ACHN (cell line): ENCODE measurements at places on chromosomes 2 and 18.

DNA sequence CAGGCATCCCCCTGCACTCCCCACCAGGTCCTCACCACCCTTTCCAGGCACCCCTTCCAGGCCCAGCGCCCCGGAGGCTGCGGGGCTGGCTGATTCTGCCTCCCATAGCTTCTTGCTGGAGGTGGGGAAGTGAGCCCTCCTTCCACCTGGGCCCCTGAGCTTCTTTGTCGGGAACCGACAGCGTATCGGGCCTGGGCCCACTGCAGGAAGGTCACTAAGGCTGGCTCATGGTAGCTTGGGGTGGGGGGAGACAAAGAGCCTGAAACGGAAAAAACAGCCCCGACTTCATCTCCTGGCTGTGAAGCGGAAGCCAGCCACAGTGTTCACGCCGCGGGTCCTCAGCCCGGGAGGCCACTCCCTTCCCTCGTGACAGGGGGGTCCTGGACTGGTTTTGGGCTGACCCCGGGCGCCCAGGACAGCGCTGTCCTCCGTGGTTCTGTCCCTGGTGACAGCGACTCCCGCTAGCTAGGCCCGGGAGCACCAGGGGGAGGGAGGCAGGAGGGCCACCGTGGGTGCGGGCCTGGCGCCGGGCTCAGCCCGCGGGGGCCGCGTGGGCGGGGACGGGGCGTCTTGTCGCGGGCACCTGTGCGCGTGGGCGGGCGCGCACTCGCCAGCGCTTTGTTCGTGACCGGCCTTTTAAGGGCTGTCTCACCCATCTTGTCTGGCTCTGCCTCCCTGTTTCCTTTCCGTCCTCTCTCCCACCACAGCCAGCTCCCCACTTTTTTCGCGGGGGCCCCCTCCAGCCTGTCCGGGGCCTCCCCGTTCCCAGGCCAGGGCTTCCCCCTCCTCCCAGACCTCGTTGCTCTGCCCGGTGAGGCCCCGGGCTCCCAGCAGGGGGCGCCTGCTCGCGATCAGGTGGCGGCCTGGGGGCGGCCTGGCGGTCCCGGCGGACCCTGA lies 64.9 kb downstream of the DNMT3A start:
- peak; percentile 55 for DNase-seq

DNA sequence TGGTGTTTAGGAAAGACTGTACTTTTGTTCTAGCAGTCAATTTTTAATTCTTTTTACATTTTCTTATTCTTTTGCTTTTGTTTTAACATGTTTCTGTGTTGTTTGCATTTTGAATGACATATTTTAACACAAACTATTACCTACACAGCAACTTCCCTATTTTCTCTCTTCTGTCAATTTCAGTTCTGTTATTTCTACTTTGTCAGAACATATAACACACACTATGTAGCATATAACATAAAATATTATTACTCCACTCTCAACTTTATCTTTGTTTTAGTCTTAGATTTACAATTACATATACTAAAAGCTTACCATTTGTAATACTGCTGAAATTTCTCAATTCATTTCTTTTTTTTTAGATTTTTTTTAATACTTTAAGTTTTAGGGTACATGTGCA lies 372.7 kb upstream of the VWC2L start:
- DNase-seq, result no peak

GRCh38 chr2:201208563-201209252 lies 25.8 kb downstream of the CASP10 start:
- DNase-seq, result no peak

DNA sequence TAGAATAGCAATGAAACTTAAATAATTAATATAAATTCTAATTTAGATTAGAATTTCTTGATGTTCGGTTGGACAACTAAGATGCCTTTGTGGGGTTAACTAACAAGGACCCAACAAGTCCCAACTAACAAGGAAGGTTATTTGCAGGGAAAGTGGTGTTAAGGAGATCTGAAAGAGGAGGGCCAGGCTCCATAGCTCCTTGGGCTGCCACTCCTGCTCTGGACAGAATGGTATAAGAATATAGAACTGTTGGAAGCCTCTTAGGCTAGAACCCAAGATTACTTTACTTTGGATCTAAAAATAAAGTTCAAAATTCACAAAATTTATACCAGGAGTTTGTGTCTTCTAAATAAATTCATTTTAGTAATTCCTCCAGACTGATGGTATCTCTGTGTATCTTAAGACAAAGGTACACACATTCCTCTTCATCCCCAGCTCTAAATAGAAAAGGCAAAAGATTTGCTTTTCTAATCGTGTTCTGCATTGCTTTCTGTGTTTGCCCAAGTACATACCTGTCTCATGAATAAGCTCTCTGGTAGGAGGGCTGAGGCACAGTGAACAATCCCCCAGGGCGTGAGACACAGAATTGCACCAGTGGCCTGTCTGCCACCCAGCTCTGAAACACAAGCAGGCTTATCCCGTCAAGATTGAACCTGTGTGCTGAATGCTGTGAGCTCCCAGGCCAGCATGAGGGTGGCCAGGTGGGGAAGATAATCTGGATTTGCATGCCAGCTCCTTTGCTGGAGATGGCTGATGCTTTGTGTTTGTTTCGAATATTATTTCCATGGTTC lies 176.0 kb downstream of the ACKR3 start:
- peak; percentile 76 for DNase-seq

DNA sequence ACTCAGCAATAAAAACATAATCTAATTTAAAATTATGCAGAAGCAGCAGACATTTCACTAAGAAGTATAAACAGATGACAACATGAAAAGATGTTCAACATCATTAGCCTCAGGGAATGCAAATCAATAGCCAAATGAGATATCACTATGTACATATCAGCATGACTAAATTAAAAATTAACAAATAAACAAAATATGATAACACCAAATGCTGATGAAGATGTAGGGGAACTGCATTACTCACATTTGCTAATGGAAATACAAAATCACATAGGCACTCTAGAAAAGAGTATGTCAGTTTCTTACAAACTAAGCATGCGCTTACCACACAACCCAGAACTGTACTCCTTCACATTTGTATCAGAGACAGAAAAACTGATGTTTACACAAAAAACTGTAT lies 487.2 kb upstream of the REG3G start:
- no peak for DNase-seq

DNA sequence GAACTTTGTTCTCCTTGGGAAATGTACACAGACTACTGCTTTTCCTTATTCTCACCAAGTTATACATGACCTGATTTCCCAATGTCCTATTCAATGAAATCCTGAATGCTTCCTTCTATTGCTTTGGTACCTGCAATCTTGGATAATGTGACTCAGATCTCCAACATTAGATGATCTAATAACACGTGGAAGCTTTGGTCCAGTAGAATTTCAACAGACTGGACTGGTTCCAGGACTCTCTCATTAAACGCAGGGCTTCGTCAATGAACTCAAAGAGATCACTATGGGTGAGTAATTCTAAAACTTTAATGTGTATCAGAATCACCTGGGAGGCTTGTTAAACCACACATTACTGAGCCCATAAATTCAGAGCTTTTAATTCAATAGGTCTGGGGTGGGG lies 413.6 kb upstream of the KCNH7 start:
- no peak for DNase-seq

DNA sequence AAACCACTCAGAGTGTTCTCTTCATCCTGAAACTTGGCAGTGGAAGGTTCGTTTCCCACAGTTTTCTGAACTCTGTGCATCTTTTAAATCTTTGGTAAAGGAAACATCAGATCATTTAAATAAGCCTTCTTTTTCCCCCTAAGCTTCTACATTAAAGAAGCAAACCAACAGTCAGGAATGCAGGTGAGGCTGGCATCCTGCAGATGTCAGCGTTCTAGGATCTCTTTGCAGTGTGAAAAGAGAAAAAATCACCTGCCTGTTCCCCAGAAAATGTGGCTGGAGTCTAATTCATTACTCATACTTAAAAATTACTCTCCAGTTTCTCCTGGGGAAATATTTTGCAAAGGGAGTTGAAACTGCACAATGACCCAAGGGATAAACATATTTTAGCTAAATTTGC lies 64.5 kb upstream of the ZCCHC2 start:
- DNase-seq, result peak; percentile 19

GRCh38 chr2:25229279-25230197 lies 61.2 kb upstream of the POMC start:
- DNase-seq, result no peak

GRCh38 chr18:23101861-23102432 lies 33.3 kb upstream of the CABLES1 start:
- DNase-seq, result no peak

- no peak for DNase-seq
Measured at GRCh38 chr2:23367760-23368159, 17.2 kb upstream of the KLHL29 start.

- DNase-seq, result no peak
Measured at GRCh38 chr2:177881921-177882320, 190.7 kb downstream of the PDE11A start.

- no peak for DNase-seq
Measured at GRCh38 chr2:80252294-80252986, 52.1 kb downstream of the LRRTM1 start.
